ENCODE measurements at places on chromosomes 16 and 17.

GRCh38 chr17:15741624-15742023 lies 9.5 kb downstream of the TBC1D26 start:
- no peak for DNase-seq

GRCh38 chr16:88569614-88569984 lies 604 bp upstream of the ZC3H18 start:
- no peak for DNase-seq

- DNase-seq: no peak
Measured at GRCh38 chr17:17816240-17816814, 20.5 kb downstream of the SREBF1 start.

DNA sequence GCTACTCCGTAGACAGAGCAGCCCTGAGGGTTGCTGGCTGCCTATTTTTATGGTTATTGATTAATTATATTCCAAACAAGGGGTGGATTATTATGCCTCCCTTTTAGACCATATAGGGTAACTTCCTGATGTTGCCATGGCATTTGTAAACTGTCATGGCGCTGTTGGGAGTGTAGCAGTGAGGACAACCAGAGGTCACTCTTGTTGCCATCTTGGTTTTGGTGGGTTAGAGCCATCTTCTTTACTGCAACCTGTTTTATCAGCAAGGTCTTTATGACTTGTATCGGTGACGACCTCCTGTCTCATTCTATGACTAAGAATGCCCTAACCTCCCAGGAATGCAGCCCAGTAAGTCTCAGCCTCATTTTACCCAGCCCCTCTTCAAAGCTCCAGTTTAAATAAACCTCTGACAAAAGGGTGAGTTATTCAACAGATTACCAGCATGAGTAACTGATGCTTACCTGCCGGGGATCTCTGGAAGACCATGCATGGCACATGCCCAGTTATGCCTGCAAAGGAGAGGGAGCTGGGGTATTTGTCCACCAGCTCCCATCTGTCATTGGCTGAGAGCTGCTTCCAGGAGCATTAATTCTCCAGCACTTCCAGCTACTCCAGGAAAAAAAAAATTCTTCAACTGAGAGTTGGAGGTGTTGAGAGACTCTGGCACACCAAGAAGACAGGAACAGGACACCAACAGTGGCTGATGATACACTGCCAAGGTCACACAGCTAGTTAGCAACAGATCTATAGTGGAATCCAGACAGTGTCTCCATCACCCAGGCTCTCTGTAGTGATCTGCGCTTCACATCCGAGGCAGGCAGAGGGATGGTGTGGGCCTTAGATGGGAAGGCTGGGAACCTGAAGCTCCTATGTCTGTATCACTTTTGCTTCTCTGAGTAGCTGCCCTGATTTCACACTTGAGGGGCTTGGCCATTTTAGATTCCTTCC lies 36.6 kb upstream of the IL21R start:
- DNase-seq: no peak
